HCT116 (cell line): ENCODE measurements at places on chromosomes 2 and 18.

GRCh38 chr2:26570083-26570430 lies 71.1 kb downstream of the CIB4 start:
- H3K27me3 ChIP-seq: no peaks in the 10 kb centered on the region
- no peak for DNase-seq
- no peak overlapping the region for H3K27ac ChIP-seq
- H3K36me3 ChIP-seq: no peaks in the 10 kb centered on the region

DNA sequence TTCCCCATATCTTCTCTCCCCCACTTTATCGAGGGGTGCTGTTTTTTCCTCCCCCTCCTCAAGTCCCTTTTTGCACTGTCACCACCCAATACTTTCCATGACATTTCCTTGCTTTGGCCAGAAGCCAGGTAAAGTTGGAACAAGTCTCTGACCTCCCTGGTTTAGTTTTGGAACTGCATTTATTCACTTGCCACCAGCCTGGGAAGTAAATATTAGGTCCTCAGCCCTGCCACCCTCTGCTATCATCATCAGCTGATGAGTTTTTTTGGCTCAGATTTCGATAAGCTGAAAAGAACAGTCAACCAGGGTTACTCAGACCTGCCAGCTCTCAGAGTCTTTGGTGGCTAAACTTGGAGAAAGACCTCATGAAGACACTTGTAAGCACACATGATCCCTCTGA lies 47.0 kb downstream of the DHRS9 start:
- H3K27ac ChIP-seq: no peak overlapping the region
- H3K36me3 ChIP-seq: no peaks in the 10 kb centered on the region
- H3K27me3 ChIP-seq: peaks cover 12% of the 10 kb centered on the region; the same call in 1 of the 2 replicates
- H3K4me1 ChIP-seq: no peaks in the 10 kb centered on the region
- H3K4me3 ChIP-seq: no peak overlapping the region

GRCh38 chr18:42192251-42193248 lies 237.5 kb downstream of the PIK3C3 start:
- no peak for DNase-seq
- H3K27me3 ChIP-seq: no peaks in the 10 kb centered on the region
- H3K4me3 ChIP-seq: no peak overlapping the region
- no peak overlapping the region for H3K27ac ChIP-seq

DNA sequence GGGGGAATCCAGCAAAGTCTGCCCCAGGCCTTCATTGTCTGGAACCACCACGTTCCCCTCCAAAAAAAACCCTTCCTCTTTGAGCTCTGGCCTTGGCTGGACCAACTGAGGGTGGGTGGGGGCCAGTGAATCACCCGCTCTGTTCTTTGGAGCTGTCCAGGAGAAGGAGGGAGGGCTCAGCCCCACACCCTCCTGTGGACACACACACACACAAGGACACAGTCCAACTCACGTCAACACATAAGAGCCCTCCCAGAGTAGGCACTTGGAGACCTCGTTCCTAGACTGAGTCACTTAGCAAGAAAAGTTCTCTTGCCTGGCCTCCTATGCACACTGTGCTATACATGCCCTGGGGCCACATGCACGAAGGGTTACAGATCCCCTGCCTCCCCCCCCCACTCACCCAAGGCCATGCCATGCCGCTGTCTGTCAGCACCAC lies 1.2 kb upstream of the TNS1 start:
- no peaks in the 10 kb centered on the region for H3K36me3 ChIP-seq
- H3K27ac ChIP-seq: no peak overlapping the region
- H3K4me1 ChIP-seq: peaks cover 28% of the 10 kb centered on the region
- no peak for DNase-seq
- H3K4me3 ChIP-seq: no peak overlapping the region

- H3K4me1 ChIP-seq: peaks cover 3% of the 10 kb centered on the region; the same call in 1 of the 2 replicates
- no peaks in the 10 kb centered on the region for H3K36me3 ChIP-seq
- H3K27me3 ChIP-seq: no peaks in the 10 kb centered on the region
- H3K4me3 ChIP-seq: no peak overlapping the region
These were observed 4.8 kb upstream of the THOC1 start for GRCh38 chr18:272650-273049.

GRCh38 chr18:31553800-31554199 lies 37.9 kb upstream of the TTR start:
- no peak overlapping the region for H3K4me3 ChIP-seq
- no peaks in the 10 kb centered on the region; the same call in 1 of the 2 replicates for H3K4me1 ChIP-seq
- H3K27ac ChIP-seq: no peak overlapping the region
- no peaks in the 10 kb centered on the region for H3K36me3 ChIP-seq
- DNase-seq: peak; percentile 13

DNA sequence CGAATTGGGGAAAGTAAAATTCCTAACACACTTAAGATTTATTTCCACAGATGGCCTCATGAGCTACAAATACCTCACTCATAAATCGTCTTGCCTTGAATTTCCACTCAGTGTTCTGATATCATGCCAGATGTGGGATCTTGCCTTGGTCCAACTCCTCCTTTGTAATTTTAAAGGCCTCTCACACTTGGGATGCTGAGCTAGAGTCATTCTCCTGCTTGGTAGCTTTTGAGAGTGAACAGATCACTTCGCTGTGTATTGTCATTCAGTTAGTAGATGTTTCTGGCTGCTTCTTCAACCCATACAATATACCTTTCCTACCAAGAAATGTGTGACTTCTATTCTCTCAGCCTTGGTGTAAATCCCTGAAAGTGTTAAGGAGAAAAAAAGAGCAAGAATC lies 309.2 kb downstream of the NRXN1 start:
- H3K4me3 ChIP-seq: no peak overlapping the region
- H3K4me1 ChIP-seq: no peaks in the 10 kb centered on the region
- H3K27ac ChIP-seq: no peak overlapping the region

GRCh38 chr2:25664183-25664964 lies 9.0 kb downstream of the DTNB start:
- H3K36me3 ChIP-seq: no peaks in the 10 kb centered on the region
- peak overlapping the region; percentile 0; the same call in 1 of the 2 replicates for H3K4me3 ChIP-seq
- H3K4me1 ChIP-seq: peaks cover 16% of the 10 kb centered on the region
- H3K27ac ChIP-seq: peak overlapping the region; percentile 3; the same call in 1 of the 2 replicates

- peaks cover 66% of the 10 kb centered on the region for H3K4me1 ChIP-seq
- DNase-seq: no peak
- no peak overlapping the region for H3K27ac ChIP-seq
- H3K27me3 ChIP-seq: no peaks in the 10 kb centered on the region
These were observed 675.6 kb upstream of the VRK2 start for GRCh38 chr2:57370882-57371585.

DNA sequence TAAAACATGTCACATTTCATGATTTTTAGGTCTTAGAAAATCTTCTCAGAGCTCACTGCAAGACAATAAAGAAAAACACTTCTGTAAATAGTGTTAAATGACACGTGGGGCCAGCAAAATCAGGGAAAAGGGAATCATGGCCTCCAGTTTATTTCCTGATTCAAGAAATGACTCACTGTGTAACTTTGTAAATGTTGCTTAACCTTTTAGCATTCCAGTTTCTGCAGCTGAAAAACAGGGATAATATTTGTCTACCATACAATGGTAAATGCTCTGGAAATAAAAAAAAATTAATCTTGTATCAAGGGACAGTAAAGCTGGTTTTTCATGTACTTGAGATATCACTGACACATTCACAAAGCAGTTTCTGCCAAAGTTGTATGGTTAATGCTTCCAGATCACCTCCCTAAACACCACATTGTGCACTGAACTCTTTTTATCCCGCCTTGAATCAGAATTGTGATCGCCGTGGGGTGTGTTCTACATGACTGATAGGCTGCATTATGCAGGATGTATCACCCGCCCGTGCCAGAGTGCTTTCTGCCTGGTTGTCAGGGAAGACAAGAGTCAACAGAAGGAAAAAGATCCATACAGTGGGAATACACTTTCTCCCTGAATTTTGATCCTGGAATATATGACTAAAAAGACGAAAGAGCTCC lies 238.8 kb downstream of the IKZF2 start:
- H3K27me3 ChIP-seq: no peaks in the 10 kb centered on the region
- no peak overlapping the region for H3K27ac ChIP-seq
- H3K4me1 ChIP-seq: peaks cover 4% of the 10 kb centered on the region; the same call in 1 of the 2 replicates
- H3K36me3 ChIP-seq: no peaks in the 10 kb centered on the region
- no peak for DNase-seq

DNA sequence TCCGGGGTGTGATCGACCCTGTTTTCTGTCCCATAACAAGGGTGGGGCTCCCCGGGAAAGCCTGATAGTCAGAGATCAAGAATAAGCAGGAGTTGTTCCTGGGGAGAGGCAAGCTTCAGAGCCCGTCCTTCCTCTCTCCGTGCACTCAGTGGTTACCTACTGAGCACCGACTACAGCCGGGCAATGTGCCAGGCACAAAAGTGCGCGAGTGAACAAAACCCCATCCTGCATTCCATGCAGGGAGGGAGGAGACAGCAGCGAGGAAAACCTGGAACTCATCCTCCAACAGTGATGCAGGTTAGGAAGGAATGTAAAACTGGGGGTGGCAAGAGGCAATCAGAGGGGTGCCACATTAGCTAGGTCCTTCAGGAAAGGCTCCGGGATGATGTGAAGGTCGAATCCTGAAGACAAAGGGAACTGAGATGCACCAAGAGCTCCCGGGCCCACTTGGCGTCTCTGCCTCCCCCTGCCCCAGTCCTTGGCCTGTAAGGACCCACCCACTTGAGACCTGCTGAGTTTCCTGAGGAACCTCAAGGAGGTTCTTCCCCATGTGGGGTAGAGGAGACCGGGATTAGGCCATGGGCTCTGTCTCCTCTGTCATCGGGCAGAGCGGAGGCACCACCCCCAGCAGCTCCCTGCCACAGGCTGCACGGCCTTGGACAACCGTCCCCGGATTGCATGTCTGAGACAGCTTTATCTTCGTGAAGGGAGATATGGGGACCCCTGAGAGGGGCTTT lies 198.2 kb downstream of the NDUFA10 start:
- H3K4me3 ChIP-seq: no peak overlapping the region
- H3K4me1 ChIP-seq: peaks cover 19% of the 10 kb centered on the region
- H3K27ac ChIP-seq: no peak overlapping the region
- H3K36me3 ChIP-seq: no peaks in the 10 kb centered on the region

- no peaks in the 10 kb centered on the region for H3K4me1 ChIP-seq
- H3K36me3 ChIP-seq: no peaks in the 10 kb centered on the region
- H3K4me3 ChIP-seq: no peak overlapping the region
- DNase-seq: no peak
- no peaks in the 10 kb centered on the region for H3K27me3 ChIP-seq
These were observed 153.6 kb downstream of the UPP2 start for GRCh38 chr2:158255257-158255656.

DNA sequence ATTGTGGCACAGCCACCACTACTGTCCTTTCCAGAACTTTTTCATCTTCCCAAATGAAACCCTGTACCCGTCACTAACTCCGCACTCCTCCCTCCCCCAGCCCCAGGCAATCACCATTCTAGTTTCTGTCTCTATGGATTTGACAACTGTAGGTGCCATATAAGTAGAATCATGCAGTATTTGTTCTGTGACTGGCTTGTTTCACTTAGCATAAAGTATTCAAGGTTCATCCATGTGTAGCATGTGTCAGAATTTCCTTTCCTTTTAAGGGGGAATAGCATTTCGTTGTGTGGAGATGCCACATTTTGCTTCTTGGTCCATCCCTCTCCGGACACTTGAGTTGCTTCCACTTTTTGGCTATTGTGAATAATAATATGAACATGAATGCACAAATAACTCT lies 842 bp upstream of the CKAP2L start:
- H3K27ac ChIP-seq: peak overlapping the region; percentile 28; the same call in 1 of the 2 replicates
- peaks cover 6% of the 10 kb centered on the region; the same call in 1 of the 2 replicates for H3K36me3 ChIP-seq
- peak overlapping the region; percentile 87 for H3K4me3 ChIP-seq
- no peak for DNase-seq
- H3K4me1 ChIP-seq: 0 out of 2 replicates have a peak, but pooled peaks cover 2% of the 10 kb centered on the region

- no peaks in the 10 kb centered on the region for H3K36me3 ChIP-seq
- no peaks in the 10 kb centered on the region for H3K27me3 ChIP-seq
- H3K4me1 ChIP-seq: peaks cover 19% of the 10 kb centered on the region
- no peak overlapping the region for H3K4me3 ChIP-seq
- DNase-seq: no peak
These were observed 154.0 kb downstream of the ANTXR1 start for GRCh38 chr2:69166812-69167468.

GRCh38 chr2:228507870-228508269 lies 326.4 kb upstream of the SPHKAP start:
- H3K4me1 ChIP-seq: no peaks in the 10 kb centered on the region
- no peaks in the 10 kb centered on the region for H3K27me3 ChIP-seq
- no peak overlapping the region for H3K27ac ChIP-seq
- DNase-seq: no peak
- no peak overlapping the region for H3K4me3 ChIP-seq

DNA sequence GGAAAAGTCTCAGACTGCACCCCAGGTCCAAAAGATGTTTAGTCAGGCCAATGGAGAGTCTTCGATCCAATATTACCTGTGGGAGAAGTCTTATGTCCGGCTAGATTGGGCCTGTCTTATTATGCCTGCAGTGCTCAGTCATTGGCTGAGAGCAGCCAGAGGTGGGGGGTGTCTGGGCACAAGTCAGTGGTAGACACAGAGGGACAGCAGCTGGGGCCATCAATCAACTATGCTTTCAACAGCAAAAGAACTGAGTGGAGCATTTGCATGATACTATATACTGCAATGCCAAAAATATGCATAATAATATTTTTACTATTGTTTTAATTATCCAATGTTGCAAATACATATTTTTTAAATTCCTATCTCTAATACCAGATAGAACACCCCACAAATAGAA lies 298.6 kb upstream of the CDH20 start:
- no peaks in the 10 kb centered on the region for H3K27me3 ChIP-seq
- no peak overlapping the region for H3K4me3 ChIP-seq
- H3K36me3 ChIP-seq: no peaks in the 10 kb centered on the region
- no peaks in the 10 kb centered on the region for H3K4me1 ChIP-seq
- no peak for DNase-seq
- no peak overlapping the region for H3K27ac ChIP-seq

DNA sequence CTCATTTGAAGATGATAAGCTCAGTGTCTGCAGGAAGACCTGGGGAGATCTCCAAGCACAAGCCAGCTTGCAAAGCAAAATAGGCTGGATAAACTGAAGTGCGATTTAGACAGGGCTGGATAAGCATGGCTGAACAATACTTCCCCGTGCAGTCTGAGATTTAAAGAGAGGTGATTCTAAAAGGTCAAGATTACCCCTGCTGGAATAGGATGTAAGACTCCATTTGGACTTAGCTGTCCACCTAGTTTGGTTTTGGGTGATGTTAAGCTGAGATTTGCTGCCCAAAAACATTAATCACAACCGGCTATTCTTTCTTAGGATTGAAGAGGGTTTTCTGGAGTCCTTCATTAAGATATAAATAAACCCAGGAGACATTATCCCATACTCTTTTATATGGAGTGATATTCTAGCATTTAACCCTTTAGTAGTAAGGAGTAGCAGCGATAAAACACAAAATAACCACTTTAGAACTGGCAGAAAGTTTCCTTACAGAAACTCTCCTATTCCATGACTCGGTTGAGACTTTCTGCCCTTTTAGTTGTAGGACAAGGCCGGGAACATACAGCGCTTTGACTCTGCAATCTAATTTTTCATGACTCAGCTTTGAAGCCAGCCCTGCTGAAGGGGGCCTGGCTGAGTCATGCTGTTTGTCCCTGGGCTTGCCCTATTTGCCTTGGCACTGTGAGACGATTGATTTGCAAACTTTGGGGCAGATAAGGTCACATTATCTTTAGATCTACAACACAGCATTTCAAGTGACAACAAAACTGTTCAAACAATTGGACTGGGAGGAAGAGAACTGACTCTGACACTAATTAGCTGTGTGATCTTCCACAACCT lies 238.2 kb downstream of the GCA start:
- no peaks in the 10 kb centered on the region for H3K4me1 ChIP-seq
- H3K4me3 ChIP-seq: no peak overlapping the region
- H3K27ac ChIP-seq: no peak overlapping the region
- H3K27me3 ChIP-seq: peaks cover 27% of the 10 kb centered on the region
- no peak for DNase-seq
- no peaks in the 10 kb centered on the region for H3K36me3 ChIP-seq
